ENCODE measurements at places on chromosomes 7 and 10.

DNA sequence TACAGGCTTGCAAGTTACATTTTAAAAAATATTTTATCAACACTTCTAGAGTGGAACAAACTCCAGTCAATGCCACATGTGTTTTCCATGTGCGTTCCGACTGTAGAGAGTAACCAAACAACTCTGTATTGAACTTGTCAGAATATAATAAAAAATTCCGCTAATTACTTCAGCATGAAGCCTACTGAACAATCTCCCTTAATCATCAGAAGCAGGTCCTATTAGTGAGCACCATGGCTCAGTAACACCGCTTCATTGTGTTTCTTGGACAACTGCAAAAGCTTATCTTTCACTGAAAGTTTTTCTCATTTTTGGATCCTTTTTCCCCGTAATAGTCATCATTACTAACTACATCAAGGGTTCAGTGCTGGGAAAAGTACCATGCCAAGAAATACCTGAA lies 117.0 kb downstream of the MKX start:
- no peak for DNase-seq

GRCh38 chr7:50121286-50121685 lies 28.2 kb upstream of the ZPBP start:
- DNase-seq: peak; percentile 21

DNA sequence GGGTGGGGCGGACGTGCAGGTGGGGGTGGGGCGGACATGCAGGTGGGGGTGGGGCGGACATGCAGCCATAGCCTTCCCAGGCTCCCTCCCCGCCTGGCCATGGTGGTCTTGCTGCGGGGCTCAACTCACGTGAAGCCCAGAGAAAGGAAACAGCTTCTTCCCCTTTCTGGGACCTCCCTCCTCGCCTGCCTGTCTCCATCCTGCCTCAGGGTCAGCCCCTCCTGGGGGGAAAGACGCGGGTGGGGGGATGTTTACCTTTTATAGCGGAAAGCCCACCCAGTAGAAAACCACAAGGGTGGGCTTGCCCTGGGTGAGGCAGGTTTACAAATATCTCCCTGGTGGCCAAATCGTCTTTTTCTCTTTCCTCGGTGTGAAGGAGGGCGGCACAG lies 520.0 kb downstream of the GLRX3 start:
- DNase-seq: no peak

- DNase-seq: peak; percentile 25
Observed at GRCh38 chr7:158804335-158804734, 25.0 kb downstream of the ESYT2 start.
